ENCODE measurements at places on chromosomes 6 and 20.
A peak's percentile ranks its signal among the peaks of the same experiment; 100 is the strongest.

DNA sequence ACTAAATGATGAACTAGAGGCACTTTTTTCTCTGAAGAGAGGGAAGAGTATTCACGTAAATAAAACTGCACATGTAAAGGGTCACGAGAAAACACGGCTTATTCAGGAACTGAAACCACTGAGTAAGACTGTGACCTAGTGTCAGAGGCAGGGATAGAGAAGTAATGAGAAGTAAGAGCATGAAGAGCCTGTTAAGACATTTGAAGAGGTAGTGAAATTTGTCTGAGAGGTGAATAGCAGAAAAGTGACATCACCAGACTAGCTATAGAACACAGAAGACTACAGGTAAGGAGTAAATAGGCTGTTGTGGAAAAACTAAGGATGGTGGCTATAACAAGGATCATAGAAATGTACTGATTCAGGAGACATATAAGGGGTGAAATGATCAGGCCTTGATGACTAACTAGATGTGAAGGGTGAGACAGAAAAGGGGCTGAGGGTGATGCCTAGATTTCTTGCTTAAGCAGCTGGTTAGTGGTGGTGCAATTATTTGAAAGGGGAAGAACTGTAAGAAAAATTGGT is 76.8 kb downstream of the REV3L start:
- DNase-seq, result no peak

DNA sequence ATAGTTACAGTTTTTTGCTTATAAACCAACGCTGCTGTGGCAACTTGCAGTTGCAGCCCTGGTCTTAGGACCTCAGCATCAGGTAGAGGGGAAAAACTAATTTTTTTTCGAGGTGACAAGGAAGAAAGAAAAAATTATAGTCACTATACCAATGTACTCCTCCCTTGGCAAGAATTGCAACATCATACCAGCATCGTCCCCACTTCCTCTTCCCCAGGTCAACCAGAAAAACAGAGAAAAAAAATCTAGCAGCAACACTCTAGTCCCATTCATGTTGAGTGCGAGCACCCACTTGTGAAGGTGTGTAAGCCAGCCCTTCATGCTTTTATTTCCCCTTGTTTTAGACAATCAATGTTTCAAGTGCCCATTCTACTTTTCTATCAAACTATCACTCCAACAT is 13.1 kb upstream of the DCBLD1 start:
- no peak for DNase-seq

DNA sequence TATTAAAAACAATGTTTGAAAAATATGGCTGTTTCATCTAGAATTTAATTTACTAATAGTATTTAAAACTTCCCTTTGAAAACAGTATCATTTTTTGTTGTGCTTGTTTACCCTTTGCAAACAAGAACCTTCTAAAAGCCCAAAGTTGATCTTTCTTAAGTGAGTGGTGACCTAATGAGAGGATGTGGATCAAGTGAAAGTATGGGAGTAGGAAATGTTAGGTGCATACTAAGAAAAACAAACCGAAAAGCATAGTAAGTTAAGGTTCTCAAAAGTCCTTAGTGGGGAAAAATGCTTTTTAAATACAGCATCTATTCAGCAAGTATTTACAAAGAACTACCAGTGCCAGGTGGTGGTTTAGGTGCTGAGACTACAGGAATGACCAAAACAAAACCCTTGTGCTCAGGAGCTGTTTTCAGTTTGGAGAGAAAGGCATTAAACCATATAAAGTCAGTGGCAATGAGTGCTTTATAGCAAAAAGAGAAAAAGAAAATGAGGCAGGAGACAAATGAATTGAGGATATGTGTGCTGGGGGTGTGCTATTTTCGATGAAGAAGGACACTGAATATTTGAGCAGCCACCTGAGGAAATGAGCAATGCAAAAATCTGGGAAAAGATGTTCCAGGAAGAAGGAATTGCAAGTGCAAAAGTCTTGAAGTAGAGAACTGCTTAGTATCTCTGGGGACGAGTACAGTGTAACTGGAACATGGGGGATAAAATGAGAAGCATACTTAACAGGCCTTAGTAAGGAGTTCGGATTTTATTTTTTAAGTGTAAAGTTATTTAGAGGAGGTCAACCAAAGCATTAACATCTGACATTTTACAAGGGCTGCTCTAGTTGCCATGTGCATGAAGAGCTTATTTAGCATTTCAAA is 24.0 kb downstream of the RNF146 start:
- no peak for DNase-seq

GRCh38 chr20:17892189-17892938 is 76.2 kb downstream of the SNX5 start:
- no peak for DNase-seq

- peak; percentile 80 for DNase-seq
These were observed 182.6 kb downstream of the RNGTT start for GRCh38 chr6:88780714-88781389.

Data from NCI-H1105 treated with DMSO at 0.1 percent for 48 hours (cell line).